ENCODE measurements at places on chromosomes 11 and 22. TPM values are rescaled to one million over a fixed set of nuclear protein-coding genes. Genes with fewer than 3 reads are reported as not detected.

Gene SPDYC
- not detected for total RNA-seq

Gene TMA7B
- total RNA-seq: not detected

Gene OR8H1
- not detected for total RNA-seq

Gene LRP4
- total RNA-seq: 5.1 TPM

Gene PHOX2A
- not detected for total RNA-seq

Gene F2
- not detected for total RNA-seq

Gene JAML
- not detected for total RNA-seq

Gene YPEL1
- total RNA-seq: 0.37 TPM

Gene OR8D1
- total RNA-seq: not detected

Gene NARS2
- 10.3 TPM for total RNA-seq

Gene IRAG1
- total RNA-seq: 0.37 TPM

Gene HYLS1
- 12.5 TPM for total RNA-seq

Gene APOL4
- 1.8 TPM for total RNA-seq

Gene CARD10
- 32.1 TPM for total RNA-seq

Gene CUL5
- total RNA-seq: 29.0 TPM

Gene PRRG4
- total RNA-seq: not detected

Gene OR8U1
- total RNA-seq: not detected

Gene OR10W1
- not detected for total RNA-seq

Data from subcutaneous preadipocyte (primary cell).